ENCODE measurements at places on chromosomes 7 and 10.
A peak's percentile ranks its signal among the peaks of the same experiment; 100 is the strongest.

GRCh38 chr10:85548034-85548433 is 818.6 kb downstream of the GRID1 start:
- DNase-seq, result no peak

DNA sequence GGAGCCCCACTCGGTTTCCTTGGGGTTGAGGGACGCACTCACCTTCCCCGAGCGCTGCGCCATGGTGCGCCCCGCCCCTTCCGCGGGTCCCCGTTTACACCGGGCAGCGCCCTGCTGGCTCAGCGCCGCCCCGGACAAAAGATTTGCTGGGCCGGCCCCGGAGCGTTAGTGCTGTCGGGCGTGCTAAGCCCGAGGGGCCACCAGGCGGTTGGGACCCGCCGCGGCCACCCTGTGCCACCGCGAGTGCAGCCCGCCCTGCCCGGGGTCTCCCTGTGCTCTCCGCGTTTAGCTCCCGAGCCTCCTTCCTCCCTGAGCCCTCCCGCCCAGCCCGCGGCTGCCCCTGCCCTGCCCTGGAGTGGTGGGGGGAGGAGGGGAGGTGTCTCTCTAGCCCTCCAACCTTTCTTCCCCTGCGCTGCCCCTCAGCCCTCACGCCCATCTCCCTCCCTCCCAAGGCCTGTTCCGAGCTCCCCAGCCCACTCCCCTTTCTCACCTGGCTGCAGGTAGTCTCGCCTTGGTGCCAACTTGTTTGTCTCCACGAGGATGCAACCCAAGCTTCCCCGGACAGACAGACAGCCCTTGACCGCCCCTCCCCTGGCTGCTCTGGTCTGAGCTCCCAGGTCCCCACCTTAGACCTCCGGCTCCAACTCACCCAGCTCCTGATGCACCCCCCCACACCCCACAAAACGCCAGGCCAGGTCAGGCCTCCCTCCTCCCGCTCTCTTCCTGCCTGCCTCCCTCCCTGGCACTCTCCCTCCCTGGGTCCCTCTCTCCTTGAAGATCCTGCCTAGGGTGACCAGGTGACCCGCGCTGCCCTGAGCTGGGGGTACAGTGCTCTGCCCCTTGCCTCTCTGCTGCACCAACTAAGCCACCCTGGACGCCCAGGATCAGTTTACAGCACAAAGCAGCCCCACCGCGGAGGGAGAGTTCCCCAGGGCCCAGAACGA is at the start of gene CRYGN:
Gene CRYGN, minus strand, starts transcription at position 287 of the 944 bp plus-strand sequence. Its CDS starts 224 bp downstream, at position 63.
- DNase-seq, result no peak

- no peak for DNase-seq
These were observed 18.7 kb downstream of the SRRM3 start for GRCh38 chr7:76220185-76221057.

DNA sequence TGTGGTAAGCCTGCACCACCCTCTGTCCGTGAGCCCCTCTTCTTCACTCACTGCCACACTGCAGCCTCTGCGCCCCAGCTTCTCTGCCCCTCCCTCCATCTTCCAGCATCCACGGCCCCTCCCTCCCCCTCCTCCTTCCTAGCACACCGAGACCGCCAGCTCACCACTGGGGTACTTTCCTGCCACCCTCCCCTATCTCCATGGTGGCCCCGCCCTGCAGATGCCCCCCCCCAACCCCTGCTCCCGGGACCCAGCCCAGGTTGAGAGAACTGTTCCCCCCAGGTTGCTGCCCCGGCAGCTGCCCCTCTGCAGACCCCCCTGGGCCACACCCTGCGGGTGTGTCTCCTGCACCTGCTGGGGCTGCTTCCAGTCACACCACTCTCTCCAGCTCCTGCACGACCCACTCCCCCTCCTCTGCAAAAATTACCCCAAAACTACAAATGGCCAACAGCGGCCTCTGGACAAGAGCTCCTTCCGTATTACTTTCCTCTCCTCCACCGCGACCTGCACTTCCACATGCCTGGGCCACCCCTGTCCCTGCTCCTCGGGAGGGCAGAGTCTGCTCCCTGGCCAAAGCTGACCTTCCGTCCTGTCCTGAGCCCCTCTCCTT is 209.2 kb upstream of the PPP2R2D start:
- no peak for DNase-seq

- no peak for DNase-seq
These were observed 26.3 kb upstream of the CACNB2 start for GRCh38 chr10:18113881-18114280.

DNA sequence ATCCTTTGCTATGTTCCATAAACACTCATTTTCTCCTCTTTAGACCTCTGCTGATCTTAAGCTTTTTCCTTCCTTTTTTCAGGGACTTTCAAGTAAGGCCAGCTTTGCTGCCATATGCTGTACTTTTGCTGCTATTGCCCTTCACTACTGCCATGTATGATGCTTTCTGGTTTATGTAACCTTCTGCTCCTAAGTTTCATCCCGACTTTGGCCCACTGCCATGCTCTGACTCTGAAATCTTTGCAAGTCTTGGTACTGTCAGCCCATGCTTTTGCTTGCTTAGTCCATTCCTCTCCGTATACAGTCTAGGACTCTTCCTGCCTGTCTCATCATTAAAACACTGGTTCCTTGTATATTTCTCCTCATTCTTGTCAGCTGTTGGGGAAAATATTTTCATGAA is 152.4 kb downstream of the RNF133 start:
- no peak for DNase-seq

DNA sequence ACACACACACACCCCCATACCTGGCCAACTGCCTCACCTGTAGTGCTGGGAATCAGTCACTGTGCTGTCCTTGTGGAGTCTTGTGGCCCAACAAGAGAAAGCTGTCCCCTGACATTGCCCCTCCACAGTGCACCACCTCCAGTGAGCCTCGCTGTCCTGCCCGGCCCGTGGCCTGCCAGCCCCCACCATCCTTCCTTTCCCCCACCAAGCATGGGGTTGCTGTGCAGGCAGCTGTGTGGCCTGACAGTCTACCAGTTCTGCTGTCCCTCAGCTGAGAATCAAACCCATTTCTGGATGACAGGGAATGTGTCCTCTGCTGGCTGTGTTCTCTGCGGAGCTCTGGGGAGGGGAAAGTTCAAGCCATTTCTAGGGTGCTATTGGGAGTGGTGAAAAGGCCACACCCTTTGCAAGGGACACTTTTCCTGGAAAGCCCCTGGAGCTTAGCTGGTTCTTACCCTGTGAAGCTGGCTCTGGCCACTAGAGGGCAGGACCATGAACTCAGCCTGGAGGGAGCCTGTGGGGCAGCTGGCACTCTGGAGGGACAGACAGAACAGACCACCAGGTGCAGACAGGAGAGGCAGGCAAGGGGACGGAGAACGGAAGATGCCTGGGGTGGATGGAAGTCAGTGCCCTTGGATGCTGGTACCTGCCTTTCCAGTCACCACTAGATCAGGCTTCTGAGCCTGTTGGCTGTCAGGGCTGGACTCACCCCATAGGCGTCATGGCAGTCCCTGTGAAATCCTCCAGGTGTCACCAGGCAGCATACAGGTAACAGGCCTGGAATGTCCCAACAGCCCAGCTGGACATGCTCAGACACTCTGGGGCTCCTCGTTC is 10.5 kb upstream of the MTPAP start:
- DNase-seq, result peak; percentile 13

GRCh38 chr7:129160161-129160905 is 15.8 kb downstream of the TSPAN33 start:
- no peak for DNase-seq

DNA sequence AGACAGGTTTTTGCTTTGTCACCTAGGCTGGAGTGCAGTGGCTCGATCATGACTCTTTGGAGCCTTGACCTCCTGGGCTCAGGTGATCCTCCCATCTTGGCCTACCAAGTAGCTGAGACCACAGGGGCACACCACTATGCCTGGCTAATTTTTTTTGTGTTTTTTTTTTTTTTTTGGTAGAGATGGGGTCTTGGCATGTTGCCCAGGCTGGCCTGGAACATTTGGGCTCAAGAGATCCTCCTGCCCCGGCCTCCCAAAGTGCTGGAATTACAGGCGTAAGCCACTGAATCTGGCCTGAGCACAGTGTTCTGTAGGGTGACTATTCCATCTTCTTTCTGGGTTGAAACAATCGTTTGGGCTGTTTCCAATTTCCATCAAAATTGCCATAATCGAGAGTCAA is 1.5 kb upstream of the MUC3A start:
- no peak for DNase-seq

GRCh38 chr7:88787777-88788176 is 7.8 kb downstream of the TEX47 start:
- no peak for DNase-seq

- no peak for DNase-seq
These were observed 610.0 kb downstream of the KCNMA1 start for GRCh38 chr10:77027576-77027975.

DNA sequence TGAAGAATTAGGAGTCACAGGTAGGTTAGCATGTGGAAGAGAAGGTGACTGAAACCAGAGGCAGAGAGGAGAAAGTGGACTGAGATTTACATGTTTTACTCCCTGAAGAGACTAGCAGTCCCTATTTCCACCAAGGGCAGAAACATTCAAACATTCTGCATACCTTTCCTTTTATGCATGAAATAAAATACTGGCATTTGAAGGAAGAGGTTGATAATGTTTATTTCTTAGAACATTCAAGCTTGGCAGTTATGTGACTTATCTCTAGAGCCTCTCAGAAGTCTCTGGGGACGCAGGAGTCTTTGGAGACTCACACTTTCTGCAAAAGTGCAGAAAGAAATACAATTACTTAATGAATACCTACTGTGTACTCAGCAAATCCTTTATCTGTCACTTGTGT is 507.1 kb upstream of the C7orf33 start:
- DNase-seq, result no peak

GRCh38 chr7:106568680-106569499 is 92.1 kb downstream of the CCDC71L start:
- DNase-seq, result no peak

DNA sequence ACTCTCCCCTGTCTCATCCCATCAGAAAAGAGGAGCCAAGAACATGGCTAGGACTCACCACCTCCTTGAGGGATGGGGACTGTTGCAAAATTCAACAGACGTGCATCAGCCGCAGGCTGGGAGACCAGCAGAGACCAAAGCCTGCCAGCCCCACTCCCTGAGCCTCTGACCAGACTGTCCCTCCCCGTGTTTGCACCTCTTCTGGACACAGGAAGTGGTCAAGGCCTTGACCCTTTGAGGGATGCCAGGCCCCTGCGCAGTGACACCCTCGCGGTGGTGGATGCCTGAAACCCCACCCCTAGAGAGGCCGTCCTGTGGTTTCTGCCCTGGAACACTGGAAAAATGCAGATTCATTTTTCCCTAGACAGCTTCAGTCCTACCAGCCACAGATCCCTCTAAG is 128.4 kb upstream of the TCF7L2 start:
- DNase-seq, result no peak

- DNase-seq, result no peak
These were observed 449.1 kb downstream of the AUTS2 start for GRCh38 chr7:70047384-70047783.

GRCh38 chr7:28570970-28571288 is 158.6 kb downstream of the CREB5 start:
- no peak for DNase-seq

DNA sequence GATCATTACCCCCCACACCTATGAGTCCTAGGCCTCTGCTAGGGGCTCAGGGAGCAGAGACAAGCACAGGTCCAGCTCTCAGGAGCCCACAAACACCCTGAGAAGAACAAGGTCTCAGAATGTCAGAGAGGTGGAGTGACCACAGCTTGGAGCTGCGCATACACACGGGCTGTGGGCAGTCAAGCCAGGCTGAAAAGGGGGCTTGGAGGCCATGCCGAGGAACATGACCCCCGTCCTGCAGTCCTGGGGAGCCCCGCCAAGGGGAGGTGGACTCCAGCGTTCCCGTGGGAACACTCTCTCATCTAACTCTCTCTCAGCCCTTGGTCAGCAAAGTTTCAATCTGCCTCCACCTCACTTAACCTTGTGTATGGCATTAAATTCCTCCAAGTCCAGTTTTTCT is 7.8 kb upstream of the MMP21 start:
- no peak for DNase-seq

DNA sequence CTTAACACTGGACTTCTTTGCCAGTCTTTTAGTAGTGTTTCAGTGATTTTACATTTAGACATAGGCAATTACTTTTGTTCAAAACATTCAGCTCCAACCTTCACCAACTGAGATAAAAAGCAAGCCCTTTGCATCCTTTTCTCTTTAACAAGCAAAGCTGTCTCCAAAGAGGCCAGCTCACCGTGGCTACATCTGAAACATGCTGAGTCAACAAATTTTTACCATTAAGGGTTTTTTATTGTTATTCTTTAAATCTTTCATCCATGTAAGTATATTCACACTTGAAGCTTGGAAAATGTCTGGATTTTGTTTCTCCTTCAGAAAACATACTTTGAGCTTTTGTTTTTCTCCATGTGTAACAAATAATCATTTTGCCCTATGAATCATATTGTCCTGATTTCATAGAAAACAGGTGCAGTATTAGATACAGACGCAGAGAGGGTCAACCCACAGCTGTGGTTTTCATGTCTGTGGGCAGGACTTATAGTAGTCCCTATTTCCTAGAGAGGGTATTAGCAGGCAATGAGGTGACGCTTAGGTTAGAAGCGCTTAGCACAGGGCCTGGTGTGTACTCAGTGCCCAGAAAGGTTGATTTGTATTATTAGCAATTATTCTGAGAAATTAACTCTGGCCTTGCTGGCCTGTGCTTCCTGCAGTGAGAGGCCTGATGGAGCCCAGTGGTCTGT is 99.5 kb downstream of the MKI67 start:
- DNase-seq, result no peak

GRCh38 chr7:25496476-25497368 is 268.4 kb upstream of the NPVF start:
- DNase-seq, result no peak

DNA sequence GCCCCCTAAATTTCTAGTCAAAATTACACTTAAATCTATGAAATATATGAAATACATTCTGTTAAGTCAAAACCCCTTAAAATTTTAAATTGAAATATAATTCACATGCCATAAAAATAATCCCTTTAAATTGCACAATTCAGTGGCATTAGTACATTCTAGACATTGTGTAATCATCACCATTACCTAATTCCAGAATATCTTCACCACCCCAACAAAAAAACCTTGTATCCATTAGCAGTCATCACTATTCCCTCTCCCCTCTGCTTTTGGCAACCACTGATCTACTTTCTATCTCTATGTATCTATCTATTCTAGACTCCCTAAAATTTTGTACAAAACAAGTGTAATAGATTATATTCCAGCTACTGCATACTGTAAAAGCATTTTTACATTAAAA is 261.2 kb downstream of the GLI3 start:
- DNase-seq, result no peak

- no peak for DNase-seq
These were observed 10.5 kb downstream of the SEMA3C start for GRCh38 chr7:80908360-80908797.

- DNase-seq, result no peak
These were observed 67.0 kb upstream of the ZNF479 start for GRCh38 chr7:57199252-57199651.

- DNase-seq, result no peak
These were observed 360.4 kb downstream of the EXOC4 start for GRCh38 chr7:133613250-133613790.

Data from stimulated activated CD8-positive, alpha-beta memory T cell treated with anti-CD3 and anti-CD28 coated beads, Interleukin-15, amount 100 ng/mL, for 24 hours (primary cell).